ENCODE measurements at places on chromosomes 7 and 10. TPM values are rescaled to one million over a fixed set of nuclear protein-coding genes. Genes with fewer than 3 reads are reported as not detected.

CABCOCO1 gene
- 1.0 TPM for polyA plus RNA-seq

DNA sequence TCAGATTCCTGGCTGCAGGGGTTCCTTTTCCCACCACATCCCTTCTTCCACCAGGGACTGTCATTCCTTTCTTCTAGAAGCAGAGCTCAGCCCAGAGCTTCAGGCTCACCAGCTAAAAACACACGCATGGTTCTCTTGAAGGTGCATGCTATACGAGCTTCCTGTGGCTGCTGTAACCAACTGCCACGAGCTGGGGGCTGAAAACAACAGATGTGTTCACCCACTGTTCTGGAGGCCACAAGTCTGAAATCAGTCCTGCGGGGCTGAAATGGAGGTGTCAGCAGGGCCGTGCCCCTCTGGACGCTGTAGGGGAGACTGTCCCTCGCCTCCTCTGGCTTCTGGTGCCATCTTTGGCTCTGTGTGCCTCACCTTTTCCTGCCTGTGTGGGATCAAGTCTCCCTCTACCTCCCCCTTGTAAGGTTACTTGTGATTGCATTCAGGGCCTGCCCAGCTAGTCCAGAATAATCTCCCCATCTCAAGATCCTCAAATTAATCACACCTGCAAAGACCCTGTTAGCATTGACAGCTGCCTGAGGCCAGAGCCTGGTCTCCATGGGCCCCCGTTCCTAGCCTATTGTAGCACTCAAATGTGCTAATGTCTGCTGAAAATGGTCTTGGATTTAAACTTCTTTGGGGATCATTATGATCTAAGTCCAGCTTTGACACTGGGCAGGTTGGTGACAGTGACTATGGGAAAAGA is 13.7 kb downstream of the RAB19 start:
- H3K4me1 ChIP-seq, result no peaks in the 10 kb centered on the region
- H3K27me3 ChIP-seq, result peaks cover 3% of the 10 kb centered on the region
- no peak overlapping the region for H3K27ac ChIP-seq

- no peaks in the 10 kb centered on the region for H3K27me3 ChIP-seq
- H3K4me3 ChIP-seq, result no peak overlapping the region
- no peak for DNase-seq
- no peak overlapping the region for H3K27ac ChIP-seq
- no peaks in the 10 kb centered on the region for H3K36me3 ChIP-seq
- H3K4me1 ChIP-seq, result no peaks in the 10 kb centered on the region
Observed at GRCh38 chr7:41567731-41568114, 135.2 kb downstream of the INHBA start.

GRCh38 chr7:101255796-101256195 is 10.9 kb upstream of the FIS1 start:
- H3K27me3 ChIP-seq, result no peaks in the 10 kb centered on the region
- H3K27ac ChIP-seq, result no peak overlapping the region
- H3K4me3 ChIP-seq, result no peak overlapping the region
- H3K36me3 ChIP-seq, result no peaks in the 10 kb centered on the region
- no peak for DNase-seq
- peaks cover 7% of the 10 kb centered on the region for H3K4me1 ChIP-seq

DNA sequence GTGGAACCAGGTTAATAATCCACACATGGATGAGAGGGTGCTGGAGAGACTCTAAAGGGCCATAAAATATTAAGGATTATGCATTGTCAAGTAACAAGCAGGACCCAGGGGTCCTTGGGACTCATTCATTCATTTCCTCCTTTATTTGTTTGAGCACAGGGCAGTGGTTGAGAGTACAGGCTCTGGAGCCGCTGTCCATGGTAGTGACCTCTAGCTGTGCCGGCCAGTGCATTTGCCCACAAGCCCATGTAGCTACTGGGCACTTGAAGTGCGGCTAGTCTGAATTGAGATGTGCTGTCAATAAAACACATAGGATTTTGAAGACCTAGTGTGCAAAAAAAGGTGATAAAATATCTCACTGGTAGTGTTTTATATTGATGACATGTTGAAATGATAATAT is 137.6 kb downstream of the C10orf105 start:
- no peak overlapping the region for H3K4me3 ChIP-seq
- no peaks in the 10 kb centered on the region for H3K4me1 ChIP-seq
- H3K27me3 ChIP-seq, result no peaks in the 10 kb centered on the region
- H3K27ac ChIP-seq, result no peak overlapping the region
- DNase-seq, result peak; percentile 56
- H3K36me3 ChIP-seq, result no peaks in the 10 kb centered on the region

GRCh38 chr10:31146491-31147209 is 115.0 kb upstream of the ZNF438 start:
- H3K4me3 ChIP-seq, result no peak overlapping the region
- no peaks in the 10 kb centered on the region for H3K36me3 ChIP-seq

DNA sequence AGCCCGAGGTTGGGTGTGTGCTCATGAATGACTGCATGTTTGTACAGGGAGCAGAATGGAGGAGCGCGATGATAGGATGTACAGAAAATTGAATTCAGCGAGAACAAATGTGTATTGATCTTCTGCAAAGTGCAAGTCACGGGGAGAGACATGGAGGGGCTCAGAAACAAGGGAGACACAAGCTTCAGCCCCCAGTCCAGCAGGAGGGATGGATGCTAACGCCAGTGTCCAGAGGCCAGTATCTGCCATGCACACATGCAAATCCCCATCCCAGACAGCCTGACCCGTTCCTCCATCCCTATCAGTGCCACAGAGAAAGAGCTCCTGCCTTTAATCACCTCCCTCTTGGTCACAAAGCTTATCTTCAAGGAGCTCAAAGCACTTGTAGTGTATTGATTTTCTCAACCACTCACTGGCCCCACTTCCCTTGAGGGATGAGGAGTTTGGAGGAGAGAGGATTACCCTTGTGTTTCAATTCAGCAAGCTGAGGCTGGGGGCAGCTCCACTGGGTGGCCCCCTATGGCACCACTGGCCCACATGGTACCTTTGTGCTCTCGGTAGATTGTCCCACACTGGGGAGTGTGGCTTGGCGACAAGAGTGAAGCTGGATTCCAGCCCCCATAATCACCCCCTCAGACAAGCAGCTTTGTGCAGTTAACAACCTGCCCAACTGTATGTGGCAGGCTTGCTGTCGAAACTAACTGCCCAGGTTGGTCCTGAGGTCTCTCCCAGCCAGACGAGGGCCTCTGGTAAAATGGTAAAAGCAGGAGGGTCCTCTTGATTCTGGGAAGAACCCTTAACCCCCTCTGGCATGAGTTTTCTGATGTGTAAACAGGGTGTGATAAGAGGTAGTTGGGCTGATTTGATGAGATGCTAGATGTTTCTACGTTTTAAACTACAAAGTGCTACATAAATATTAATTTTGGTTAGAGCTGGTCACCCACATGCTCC is 151.6 kb upstream of the UNC5B start:
- H3K27ac ChIP-seq, result no peak overlapping the region
- peaks cover 6% of the 10 kb centered on the region for H3K27me3 ChIP-seq
- no peaks in the 10 kb centered on the region for H3K36me3 ChIP-seq

- H3K4me3 ChIP-seq, result no peak overlapping the region
- H3K36me3 ChIP-seq, result no peaks in the 10 kb centered on the region
- peaks cover 40% of the 10 kb centered on the region for H3K4me1 ChIP-seq
- peak overlapping the region; percentile 15 for H3K27ac ChIP-seq
- no peaks in the 10 kb centered on the region for H3K27me3 ChIP-seq
- peak; percentile 86 for DNase-seq
Observed at GRCh38 chr7:42107484-42108240, 129.3 kb downstream of the GLI3 start.

All from muscle of leg (tissue), 16 donors.